ENCODE measurements at places on chromosomes 1 and 21. TPM values are rescaled to one million over a fixed set of nuclear protein-coding genes. Genes with fewer than 3 reads are reported as not detected.

The CFAP141 gene
- not detected for total RNA-seq

The HFM1 gene
- total RNA-seq = not detected

The LRRC38 gene
- not detected for total RNA-seq

The DDAH1 gene
- 58.6 TPM for total RNA-seq

The FAM72B gene
- not detected for total RNA-seq

The LCE1E gene
- not detected for total RNA-seq

The DENND2D gene
- 56.4 TPM for total RNA-seq

The HTR1D gene
- not detected for total RNA-seq

The COL11A1 gene
- total RNA-seq = not detected

The SLAMF8 gene
- total RNA-seq = 3.1 TPM

The SLAMF7 gene
- not detected for total RNA-seq

The SLC27A3 gene
- 15.2 TPM for total RNA-seq

The PLCH2 gene
- 1.00 TPM for total RNA-seq

The FAM72D gene
- total RNA-seq = not detected

The PARS2 gene
- total RNA-seq = not detected

The ZYG11A gene
- not detected for total RNA-seq
